CD4-positive, alpha-beta memory T cell (primary cell): ENCODE measurements at places on chromosomes 2 and 18. TPM values are rescaled to one million over a fixed set of nuclear protein-coding genes. Genes with fewer than 3 reads are reported as not detected.

Gene CNRIP1
- 0.29 TPM for total RNA-seq

Gene SLC4A5
- 10.9 TPM for total RNA-seq

Gene ALLC
- total RNA-seq, result not detected

Gene CCDC121
- 2.2 TPM for total RNA-seq

Gene SYT4
- not detected for total RNA-seq

Gene POTEC
- total RNA-seq, result not detected

Gene LYPD1
- total RNA-seq, result not detected

Gene KCNG2
- total RNA-seq, result not detected

Gene CXCR4
- 306 TPM for total RNA-seq

Gene DCC
- total RNA-seq, result not detected

GRCh38 chr18:71370095-71370494, 1081.2 kb downstream of the SOCS6 start:
- no peak overlapping the region for H3K27ac ChIP-seq
- no peaks in the 10 kb centered on the region for H3K27me3 ChIP-seq
- H3K36me3 ChIP-seq, result no peaks in the 10 kb centered on the region

GRCh38 chr2:224847961-224848850, 132.0 kb upstream of the CCDC195 start:
- no peak for DNase-seq
- no peak overlapping the region for H3K4me3 ChIP-seq
- H3K36me3 ChIP-seq, result peaks cover 91% of the 10 kb centered on the region
- no peaks in the 10 kb centered on the region for H3K4me1 ChIP-seq

DNA sequence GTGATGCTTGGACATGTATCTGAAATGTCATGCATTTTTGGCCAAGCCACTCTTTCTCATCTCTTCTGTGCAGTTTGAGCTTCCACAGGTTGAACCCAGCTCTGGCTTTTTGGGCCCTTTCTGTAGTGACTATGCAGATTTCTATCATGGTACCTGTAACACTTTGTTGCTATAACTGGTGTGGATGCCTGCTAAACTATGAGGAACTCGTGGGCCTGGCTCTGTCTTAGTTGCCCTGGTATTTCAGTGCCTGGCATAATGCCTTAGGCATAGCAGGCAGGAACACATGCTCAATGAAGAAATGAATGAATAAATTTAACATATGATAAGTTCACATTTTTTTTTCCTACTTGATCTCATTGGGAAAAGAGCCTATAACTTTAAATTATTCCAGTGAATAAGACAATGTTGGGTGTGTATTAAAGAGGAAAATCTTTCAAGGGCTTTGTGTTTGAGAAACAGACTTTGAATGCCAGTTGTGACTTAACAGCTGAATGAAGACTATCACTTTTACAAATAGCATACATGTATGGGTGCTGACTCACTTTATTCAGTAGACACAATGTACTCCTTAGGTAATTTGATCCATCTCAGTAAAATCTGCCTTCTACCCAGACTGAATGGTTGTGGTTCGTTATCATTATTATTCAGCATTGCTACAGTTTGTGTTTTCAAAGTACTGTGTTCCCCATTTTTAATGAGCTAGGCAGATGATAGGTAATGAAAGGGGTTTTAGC, 86.4 kb upstream of the MAP4K3 start:
- DNase-seq, result no peak
- H3K27me3 ChIP-seq, result no peaks in the 10 kb centered on the region
- no peaks in the 10 kb centered on the region for H3K36me3 ChIP-seq
- no peak overlapping the region for H3K27ac ChIP-seq
- no peak overlapping the region for H3K4me3 ChIP-seq
- H3K4me1 ChIP-seq, result no peaks in the 10 kb centered on the region

GRCh38 chr2:72544554-72544953, 281.3 kb downstream of the EXOC6B start:
- H3K4me3 ChIP-seq, result no peak overlapping the region
- H3K27ac ChIP-seq, result no peak overlapping the region
- no peaks in the 10 kb centered on the region for H3K4me1 ChIP-seq
- no peaks in the 10 kb centered on the region for H3K27me3 ChIP-seq
- no peaks in the 10 kb centered on the region for H3K36me3 ChIP-seq
- no peak for DNase-seq

DNA sequence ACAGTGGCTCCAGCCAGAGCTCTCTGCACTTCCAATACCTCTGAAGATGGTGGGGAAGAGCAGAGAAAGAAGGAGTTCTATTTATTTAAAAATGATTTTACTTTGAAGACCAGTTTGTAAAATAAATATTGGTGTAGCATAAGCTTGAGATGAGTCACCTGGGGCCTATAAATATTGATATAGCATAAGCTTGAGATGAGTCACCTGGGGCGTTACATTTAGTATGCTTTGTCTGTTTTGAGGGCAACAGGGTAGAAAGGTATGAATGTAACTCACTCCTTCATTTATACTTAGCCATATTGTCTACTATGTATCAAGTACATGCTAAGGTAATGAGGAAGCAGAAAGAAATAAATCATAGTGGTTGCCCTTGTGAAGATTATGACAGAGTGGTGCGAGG, 7.7 kb upstream of the SULT1C4 start:
- H3K27me3 ChIP-seq, result no peaks in the 10 kb centered on the region
- H3K36me3 ChIP-seq, result no peaks in the 10 kb centered on the region
- H3K4me1 ChIP-seq, result no peaks in the 10 kb centered on the region
- no peak overlapping the region for H3K27ac ChIP-seq
- no peak overlapping the region for H3K4me3 ChIP-seq

DNA sequence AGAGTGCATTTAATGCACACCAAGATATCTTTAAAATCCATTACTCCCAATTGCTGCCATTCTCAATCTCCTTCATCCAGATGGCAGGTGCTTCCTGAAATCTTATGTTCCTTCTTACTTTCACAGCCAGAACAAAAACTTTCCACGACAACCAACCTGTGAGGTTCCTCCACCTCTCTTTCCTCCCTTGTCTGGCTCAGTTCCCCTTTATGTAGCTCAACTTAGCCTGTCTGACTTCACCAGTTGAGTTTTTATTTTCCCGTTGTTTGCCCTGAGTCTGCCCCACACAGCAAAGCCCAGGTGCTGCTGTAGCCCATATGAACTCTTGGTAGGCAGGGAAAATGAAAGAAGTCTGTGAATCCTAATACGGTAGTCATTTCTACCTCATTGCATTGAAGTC, 112.5 kb downstream of the MREG start:
- H3K4me3 ChIP-seq, result no peak overlapping the region
- H3K4me1 ChIP-seq, result no peaks in the 10 kb centered on the region
- peaks cover 4% of the 10 kb centered on the region for H3K27me3 ChIP-seq
- H3K36me3 ChIP-seq, result no peaks in the 10 kb centered on the region
- H3K27ac ChIP-seq, result no peak overlapping the region

DNA sequence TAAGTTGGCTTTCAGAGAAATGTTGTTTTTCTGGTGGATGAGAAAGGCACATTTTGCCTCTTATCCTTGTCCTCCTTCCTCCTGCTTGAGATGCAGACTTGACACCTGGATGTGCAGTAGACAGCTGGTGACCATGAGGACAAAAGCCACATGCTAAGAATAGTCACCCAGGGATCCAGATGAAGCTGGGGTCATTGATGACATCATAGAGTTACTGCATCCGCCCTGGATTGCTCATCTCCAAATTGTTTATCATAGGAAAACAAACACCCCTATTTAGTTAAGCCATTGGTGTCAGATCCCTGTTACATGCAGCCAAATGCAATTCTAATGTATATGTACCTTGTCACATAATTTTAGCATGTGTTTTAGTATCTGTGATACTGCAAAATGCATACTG, 16.3 kb upstream of the SLC1A4 start:
- no peaks in the 10 kb centered on the region for H3K4me1 ChIP-seq
- no peak overlapping the region for H3K4me3 ChIP-seq
- no peak overlapping the region for H3K27ac ChIP-seq
- no peaks in the 10 kb centered on the region for H3K36me3 ChIP-seq
- no peaks in the 10 kb centered on the region for H3K27me3 ChIP-seq

DNA sequence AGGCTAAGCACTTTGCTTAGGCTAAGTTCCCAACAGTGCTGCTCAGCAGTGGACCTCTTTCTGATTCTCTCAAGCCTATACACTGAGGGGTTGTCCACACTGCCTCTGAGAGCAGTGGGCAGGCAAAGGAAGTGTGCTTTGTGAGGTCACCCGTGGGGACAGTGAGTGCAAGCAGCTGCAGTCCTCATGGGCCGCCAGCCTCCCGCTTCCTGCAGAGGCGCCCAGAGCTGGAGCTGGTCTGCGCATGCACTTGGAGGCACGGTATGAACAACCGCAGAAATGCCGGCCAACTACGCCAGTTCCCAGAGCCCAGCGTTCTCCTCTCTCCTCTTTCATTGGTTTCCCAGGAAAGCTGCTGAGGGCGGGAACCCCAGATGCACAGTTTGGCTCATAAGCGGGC, 149.5 kb upstream of the DLX2 start:
- no peak overlapping the region for H3K27ac ChIP-seq
- peaks cover 3% of the 10 kb centered on the region for H3K4me1 ChIP-seq
- no peak for DNase-seq
- no peaks in the 10 kb centered on the region for H3K27me3 ChIP-seq
- H3K4me3 ChIP-seq, result no peak overlapping the region

DNA sequence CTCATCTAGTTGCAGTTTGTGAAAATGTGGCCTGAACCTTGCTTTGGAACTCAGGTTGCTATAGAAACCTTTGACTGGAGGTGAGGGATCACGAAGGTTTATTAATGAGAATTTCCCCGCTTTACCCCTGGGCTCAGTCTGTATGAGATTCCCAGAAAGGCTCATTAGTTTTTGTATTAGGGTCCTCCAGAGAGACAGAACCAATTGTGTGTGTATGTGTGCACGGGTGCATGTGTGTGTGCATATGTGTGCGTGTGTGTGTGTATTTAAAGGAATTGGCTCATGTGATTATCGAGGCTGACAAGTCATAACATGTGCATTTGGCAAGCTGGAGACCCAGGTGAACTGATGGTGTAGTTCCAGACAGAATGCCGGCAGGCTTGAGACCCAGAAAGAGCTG, 113.8 kb upstream of the DLX2 start:
- no peak overlapping the region for H3K4me3 ChIP-seq
- H3K27me3 ChIP-seq, result no peaks in the 10 kb centered on the region
- peaks cover 16% of the 10 kb centered on the region for H3K4me1 ChIP-seq
- H3K36me3 ChIP-seq, result no peaks in the 10 kb centered on the region
- no peak overlapping the region for H3K27ac ChIP-seq
- DNase-seq, result no peak

DNA sequence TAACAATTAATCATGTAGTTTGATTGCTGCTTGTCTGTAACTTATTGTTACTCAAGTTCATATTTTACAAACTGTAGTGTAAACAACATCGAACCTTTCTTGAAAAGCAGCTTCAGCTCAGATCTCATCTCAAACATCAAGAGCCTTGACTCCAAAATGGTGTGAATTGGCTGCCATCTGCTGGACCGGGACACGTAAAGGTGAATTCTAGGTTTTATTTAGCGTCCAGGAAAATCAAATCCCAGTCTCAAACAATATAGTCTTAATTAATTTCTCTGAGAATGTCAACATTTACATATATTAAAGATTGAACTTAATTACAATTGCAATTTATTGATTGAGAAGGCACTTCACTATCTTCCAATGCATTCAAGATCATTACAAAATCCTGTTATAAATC, 453.0 kb downstream of the GALR1 start:
- H3K4me1 ChIP-seq, result no peaks in the 10 kb centered on the region
- no peak overlapping the region for H3K27ac ChIP-seq
- no peaks in the 10 kb centered on the region for H3K36me3 ChIP-seq
- no peak overlapping the region for H3K4me3 ChIP-seq

DNA sequence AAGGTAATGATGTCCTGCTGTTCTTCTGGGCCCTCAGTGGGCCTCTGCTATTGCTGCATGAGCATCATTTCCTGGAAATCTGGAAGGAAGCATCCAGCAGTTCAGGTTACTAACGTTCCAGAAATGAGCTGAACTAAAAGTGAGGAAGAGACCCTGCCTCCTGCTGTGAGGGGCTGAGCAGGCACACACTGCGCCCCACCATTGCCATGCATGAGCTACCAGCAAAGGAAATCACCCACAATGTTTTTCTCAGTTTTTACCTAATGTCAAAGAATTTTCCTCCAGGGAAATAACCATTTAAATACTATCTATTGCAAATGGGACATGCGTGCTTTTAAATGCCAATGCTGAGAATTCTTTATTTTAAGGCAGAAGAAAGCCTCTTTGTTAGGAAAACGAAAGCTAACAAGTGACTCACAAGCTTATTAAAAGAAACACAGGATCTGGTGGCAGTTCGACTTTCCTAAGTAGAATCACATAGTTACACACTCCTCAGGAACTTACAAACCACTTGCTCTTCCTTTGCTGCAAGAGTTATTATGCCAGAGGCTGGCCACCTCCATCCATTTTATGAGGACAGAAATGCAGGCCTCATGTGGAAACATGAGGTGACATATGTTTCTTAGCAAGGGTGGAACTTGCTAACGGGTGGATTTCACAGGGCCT, 152.6 kb upstream of the TTC39C start:
- peaks cover 35% of the 10 kb centered on the region for H3K4me1 ChIP-seq
- H3K27me3 ChIP-seq, result no peaks in the 10 kb centered on the region

DNA sequence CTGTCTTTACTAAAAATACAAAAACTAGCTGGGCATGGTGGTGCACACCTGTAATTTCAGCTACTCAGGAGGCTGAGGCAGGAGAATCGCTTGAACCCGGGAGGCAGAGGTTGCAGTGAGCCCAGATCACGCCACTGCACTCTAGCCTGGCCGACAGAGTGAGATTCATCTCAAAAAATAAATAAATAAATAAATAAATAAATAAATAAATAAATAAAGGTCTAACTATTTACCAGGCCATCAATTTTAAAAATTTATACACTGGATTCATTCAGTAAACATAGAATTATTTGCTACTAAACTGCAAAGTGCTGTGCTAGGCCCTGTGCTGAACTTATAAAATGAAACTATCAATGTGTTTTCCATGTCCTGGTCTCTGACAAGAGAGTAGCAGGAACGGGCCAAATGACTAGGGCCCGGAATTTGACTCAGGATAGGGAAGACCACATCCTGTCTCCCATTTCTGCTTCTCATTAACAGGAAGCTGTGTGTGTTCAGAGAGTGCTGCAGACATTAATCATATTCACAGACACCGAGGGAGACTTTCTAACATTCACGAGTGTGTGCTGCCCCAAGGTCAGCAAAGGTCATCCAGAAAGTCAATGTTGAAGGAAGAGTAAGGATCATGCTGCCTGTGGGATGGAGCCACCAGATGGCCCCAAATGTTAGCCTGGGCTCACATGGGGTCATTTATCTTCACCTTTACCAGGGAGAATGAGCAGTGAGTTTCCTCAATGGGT, 95.8 kb downstream of the SPP2 start:
- H3K36me3 ChIP-seq, result no peaks in the 10 kb centered on the region
- H3K4me3 ChIP-seq, result no peak overlapping the region
- H3K27me3 ChIP-seq, result no peaks in the 10 kb centered on the region
- H3K27ac ChIP-seq, result no peak overlapping the region
- DNase-seq, result no peak

DNA sequence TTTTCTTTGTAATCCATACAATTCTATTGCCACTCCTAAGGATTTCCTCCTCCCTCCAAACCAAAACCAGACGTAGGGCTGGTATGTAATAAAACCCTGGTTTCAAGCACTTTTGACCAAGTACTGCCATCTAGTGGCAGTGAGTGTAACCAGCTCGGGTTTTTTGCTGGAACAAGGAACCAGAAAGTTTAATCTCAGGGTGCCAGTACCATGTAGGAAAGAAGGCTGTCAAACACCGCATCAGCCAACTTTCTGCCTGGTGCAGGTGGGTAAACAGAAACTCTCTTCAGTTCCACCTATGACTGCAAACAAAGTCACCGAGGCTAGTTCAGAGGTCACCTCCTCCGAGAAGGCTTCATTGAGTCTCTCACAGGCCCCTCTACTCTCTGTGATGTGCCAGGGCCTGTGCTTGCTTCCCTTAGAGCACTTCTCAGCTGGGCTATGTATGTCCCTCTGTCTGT, 10.2 kb upstream of the THNSL2 start:
- H3K4me3 ChIP-seq, result no peak overlapping the region
- no peaks in the 10 kb centered on the region for H3K27me3 ChIP-seq
- H3K36me3 ChIP-seq, result no peaks in the 10 kb centered on the region
- peak; percentile 55 for DNase-seq
